ENCODE measurements at places on chromosomes 11 and 22. TPM values are rescaled to one million over a fixed set of nuclear protein-coding genes. Genes with fewer than 3 reads are reported as not detected.

- DNase-seq, result no peak
Measured at GRCh38 chr11:2781408-2782274, 81.8 kb upstream of the KCNQ1OT1 start.

DNA sequence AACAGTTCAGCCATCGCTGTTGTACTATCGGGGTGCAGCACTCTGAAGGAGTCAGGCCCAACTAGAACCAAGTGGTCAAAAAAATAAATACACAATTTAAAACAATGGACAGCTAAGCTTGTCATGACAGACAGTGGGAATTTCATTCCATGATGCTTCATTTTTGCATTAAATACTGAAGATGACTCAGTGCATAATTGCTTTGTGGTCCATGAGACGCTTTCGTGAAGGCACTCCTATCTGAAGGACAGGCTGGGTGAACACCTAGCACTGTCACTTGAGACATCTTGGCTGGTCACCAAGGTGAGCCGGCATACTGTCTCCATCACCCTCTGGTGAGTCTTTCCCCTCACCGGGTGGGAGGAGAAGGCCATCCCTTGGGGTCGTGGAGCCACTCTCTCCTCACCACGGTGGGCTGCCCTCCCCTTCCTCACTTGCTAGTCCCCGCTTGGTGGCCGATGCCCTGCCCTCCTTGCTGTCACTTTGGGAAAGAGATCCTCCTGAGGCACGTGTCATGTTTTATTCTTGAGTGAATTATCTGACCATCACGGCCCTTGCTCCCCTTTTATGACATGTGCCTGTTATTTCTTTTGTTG is 4.9 kb upstream of the TESMIN start:
- no peak for DNase-seq

DNA sequence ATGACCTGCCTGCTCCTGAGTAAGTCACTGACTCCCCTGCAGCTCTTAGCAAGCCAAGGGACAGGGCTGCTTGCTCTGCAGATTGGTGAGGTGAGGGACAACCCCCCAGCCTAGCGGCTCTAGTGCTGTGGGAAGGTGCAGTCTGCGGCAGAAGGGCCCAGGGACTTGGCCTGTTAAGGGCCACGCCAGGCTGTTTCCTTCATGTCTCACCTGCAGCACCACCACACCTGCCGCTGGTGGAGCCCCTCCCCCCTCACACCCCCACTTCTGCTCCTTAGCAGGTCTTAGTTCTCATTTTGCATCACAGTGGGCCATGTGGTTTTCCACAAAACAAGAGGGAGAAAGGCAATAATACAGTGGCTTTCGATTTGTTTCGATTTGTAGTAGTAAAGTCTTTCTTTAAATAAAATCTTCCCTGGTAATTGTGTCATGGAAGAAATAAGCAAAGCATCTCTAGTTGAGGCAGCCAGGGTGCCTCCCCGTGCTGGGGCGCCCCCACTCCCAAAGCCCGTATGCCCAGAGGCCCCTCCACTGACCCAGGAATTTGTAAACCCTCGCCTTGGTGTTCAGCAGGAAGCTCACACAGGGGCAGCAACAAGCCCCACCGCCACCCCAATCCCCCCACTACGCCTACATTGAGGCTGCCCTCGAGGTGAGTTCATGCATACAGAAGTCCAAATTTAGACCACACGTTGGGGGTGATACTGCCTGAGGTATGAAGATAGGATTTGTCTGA is 86.5 kb upstream of the CLDN5 start:
- DNase-seq, result no peak

- no peak for DNase-seq
Measured at GRCh38 chr11:10414181-10414580, 40.9 kb upstream of the AMPD3 start.

GRCh38 chr11:111010391-111011274 is 234.9 kb upstream of the POU2AF2 start:
- no peak for DNase-seq

DNA sequence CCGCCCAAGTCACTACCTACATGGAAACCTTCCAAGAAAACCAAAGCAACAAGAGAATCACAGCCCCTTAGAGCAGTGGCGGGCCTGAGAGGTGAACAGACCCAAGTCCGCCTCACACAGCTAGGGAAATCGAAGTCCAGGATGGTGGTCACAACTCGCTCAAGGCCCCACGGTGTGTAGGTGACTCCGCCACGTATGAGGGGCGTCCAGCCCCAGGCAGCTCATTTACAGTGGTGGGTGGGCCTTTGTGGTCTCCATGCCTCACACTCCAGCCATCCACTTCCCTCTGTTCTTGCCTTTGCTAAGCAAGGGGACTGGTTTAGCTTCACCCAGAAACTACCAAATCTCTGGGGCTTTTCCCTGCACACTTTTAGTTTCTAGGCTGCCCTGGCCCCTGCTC is 9.7 kb upstream of the TCF20 start:
- DNase-seq, result no peak

GRCh38 chr22:20141186-20142077 is 9.4 kb downstream of the CCDC188 start:
- no peak for DNase-seq

Gene OR5T2
- not detected for total RNA-seq

Gene MPZL2
- 3.7 TPM for total RNA-seq

Gene CRYAB
- total RNA-seq, result not detected

Gene IL18BP
- total RNA-seq, result 26.2 TPM

Gene DRD4
- total RNA-seq, result 1.0 TPM

Gene KCNJ1
- total RNA-seq, result 0.17 TPM

Gene C1QTNF4
- 0.61 TPM for total RNA-seq

Data from CD4-positive, alpha-beta memory T cell (primary cell).